ENCODE measurements at places on chromosomes 16 and 17. TPM values are rescaled to one million over a fixed set of nuclear protein-coding genes. Genes with fewer than 3 reads are reported as not detected.

- no peak for DNase-seq
Measured at GRCh38 chr16:48112600-48112999, 43.2 kb downstream of the ABCC12 start.

Gene SPATA22
- not detected for total RNA-seq

GRCh38 chr16:35798885-35799426 is 2339.5 kb downstream of the TP53TG3F start:
- DNase-seq, result no peak

DNA sequence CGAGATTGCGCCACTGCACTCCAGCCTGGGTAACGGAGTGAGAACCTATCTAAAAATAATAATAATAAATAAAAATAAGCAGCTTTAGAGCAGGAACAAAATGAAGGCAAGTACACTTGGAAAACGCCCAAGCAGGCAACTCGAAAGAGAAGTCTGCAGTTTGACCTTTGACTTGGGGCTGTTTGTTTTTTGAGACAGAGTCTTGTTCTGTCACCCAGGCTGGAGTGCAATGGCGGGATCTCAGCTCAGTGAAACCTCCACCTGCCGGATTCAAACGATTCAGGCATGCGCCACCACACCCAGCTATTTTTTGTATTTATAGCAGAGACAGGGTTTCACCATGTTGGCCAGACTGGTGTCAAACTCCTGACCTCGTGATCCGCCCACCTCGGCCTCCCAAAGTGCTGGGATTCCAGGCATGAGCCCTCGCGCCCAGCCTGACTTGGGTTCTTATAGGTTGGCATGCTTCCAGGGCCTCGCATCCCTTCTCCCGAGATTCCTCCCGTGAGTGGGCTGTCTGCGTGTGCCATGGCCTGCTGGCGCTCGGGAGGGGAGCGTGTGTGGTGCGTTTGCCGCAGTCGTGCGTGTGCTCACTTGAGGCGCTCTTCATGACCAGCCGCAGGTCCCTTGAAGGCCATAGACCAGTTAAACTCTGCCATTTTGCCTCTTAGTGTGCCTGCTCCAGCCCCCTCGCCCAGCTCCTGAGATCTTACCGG is 18.4 kb upstream of the UBE2I start:
- DNase-seq, result no peak

Gene DHX40
- total RNA-seq, result 28.5 TPM

Gene PRSS53
- 2.5 TPM for total RNA-seq

Gene TOP2A
- 291 TPM for total RNA-seq

DNA sequence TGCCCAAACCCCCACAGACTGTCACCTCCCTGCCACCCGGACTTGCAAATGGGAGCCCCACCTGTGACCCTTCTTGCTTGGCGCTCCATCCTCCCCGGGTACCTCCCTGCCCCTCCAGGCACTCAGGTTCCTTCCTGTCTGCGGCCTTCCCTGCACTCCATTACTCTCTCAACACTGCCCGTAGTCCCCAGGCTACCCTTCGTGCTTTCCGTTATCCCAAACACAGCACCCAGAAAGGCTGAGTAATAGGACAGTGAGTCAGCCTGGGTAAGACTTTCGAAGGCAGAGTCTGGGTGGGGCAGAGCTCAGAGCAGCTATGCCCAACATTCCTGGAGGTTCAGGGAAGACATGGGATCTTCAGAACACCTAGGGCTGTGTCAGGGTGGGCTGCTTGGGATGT is 16.6 kb upstream of the C16orf74 start:
- no peak for DNase-seq

DNA sequence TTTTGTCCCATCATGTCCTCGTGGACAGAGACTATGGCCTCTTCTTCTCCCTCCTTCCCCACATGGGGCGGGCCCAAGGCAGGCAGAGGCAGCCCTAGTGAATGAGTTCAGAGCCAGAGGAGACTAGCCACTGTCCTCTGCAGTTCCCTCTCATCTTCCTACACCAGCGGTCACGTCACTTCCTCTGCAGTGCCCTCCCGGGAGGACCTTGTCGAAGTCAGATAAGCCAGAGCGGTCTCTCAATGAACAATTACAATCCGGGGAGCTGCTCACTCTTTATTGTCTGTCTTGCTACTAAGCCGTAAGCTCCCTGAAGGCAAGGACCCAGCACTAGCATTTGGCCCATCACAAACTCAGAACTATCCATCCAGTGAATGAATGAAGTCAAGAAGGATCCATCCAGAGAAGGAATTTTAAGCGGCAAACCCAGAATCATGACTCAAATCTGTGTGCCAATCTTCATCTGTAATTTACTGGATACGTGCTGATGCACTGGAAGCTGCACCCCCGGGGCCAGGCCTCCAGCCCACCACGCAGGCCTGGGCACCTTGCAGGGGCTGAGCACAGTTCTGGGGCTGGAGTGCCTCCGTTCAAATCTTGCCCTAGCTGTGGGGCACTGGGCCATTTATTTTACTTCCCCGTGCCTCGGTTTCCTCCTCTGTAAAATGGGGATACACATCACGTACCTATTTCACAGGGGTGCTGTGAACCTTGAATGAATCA is 18.1 kb downstream of the ZNF423 start:
- no peak for DNase-seq

DNA sequence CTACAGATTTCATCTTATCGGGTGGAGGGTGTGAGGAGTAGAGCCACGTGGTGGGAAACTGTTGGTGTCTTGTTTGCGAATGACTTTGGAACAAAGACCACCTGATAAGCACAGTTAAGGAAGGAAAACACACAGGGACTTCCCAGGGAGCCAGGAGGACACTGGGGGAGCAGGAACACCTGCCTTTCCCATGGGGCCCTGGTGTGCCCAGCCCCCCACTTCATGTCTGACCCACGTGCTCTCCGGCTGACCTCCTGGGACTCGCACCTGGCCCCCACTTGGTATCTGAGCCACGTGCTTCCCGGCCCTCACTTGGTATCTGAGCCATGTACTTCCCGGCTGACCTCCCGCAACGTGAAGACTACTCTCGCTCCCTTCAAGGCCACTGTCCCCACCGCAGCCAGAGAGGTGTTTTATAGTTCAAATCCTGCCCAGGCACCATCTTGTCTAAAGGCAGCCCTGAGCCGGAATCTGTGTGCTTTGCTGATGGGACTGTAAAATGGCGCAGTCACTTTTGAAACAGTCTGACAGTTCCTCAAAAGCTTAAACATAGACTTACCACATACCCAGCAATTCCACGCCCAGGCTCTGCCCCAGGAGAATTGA is 5.4 kb upstream of the CSNK1D start:
- no peak for DNase-seq

GRCh38 chr17:48110761-48111160 is 3.2 kb downstream of the SNX11 start:
- no peak for DNase-seq

Gene HBA1
- 2.3 TPM for total RNA-seq

Gene SLC22A31
- 11.1 TPM for total RNA-seq

- no peak for DNase-seq
Measured at GRCh38 chr16:85715169-85716021, 26.6 kb upstream of the GINS2 start.

DNA sequence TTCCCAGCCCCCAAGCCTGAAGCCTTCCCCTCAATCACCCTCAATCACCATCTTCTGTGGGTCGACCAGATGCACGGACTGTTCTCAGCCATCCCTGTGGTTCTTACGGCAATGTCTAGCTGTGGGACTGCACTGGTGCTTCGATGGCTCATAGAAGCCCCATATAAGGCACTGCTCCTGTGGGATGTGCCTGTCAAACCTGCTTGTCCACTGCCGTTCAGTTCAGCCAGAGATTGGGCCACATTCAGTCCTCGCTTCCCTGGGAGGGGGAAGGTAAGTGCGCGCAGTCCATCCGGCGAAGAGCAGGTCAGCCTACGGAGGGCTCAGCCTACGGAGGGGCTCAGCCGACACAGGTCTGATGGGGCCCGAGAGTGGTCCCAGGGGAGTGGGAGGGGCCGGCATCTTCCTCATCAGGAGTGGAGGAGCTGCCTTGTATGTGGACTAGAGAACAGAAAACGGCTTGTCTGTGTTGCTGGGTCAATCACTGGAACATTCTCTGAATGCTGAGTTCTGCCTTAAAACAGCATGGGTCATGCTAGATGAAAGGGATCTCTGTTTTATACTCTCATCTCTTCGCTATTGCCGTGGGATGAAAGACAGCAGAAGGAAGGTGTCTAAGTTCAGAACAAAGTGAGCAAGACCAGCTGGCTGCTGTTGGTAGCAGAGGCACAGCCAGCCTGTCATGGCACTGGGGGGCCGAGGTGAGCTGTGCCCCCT is at the start of gene CARD14:
Gene CARD14 (plus strand): TSS at position 247 of the 717 bp plus-strand sequence. CDS start 11,409 bp downstream, outside the sequence.
- no peak for DNase-seq

DNA sequence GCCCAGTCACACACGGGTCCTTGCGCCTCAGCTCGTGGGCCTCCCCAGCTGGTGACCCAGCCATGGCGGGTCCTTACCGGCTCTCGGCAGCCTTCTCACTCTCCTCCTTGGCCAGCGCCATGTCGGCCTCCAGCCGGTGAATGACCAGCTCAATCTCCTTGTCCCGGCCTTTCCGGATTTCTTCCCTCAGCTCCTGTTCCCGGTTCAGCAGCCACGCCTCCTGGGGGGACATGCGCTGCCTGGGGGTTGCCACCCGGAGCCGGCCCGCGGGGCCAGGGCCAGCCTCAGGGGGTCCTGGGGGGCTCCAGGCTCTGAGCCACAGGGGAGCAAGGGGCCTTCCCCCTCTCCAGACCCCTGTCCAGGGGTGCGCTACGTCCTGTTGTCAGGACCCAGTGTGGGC is 25.1 kb upstream of the AATK start:
- DNase-seq, result no peak

Gene BAIAP2
- 22.8 TPM for total RNA-seq

Gene SLFN5
- 2.6 TPM for total RNA-seq

- DNase-seq, result no peak
Measured at GRCh38 chr17:20281860-20282259, 185.5 kb downstream of the LGALS9B start.

GRCh38 chr17:57090560-57091185 is 5.6 kb downstream of the AKAP1 start:
- DNase-seq, result no peak

Gene SLC5A2
- 1.1 TPM for total RNA-seq

GRCh38 chr17:82561429-82562035 is 42.0 kb downstream of the FOXK2 start:
- no peak for DNase-seq

- no peak for DNase-seq
Measured at GRCh38 chr17:5405400-5405799, 14.1 kb downstream of the NUP88 start.

DNA sequence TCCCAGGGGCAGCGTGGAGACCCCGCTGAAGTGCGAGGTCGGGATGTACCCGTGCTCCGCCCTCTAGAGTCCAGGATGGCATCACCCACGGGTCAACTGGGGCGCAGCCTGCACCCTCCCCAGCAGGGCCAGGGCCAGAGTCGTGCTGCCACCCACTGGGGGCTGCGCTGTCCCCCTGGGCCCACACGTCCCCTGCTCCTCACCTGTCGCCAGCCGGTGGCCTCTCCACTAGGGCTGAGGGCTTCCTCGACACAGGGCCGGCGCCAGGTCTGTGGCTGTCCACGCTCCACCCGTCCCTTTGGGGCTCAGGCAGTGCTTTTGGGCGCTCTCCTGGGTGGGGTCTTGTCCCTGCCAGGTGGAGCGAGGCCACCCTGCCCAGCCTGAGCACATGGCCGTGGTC is 11.6 kb upstream of the PRR35 start:
- DNase-seq, result no peak

Gene CALB2
- 2.7 TPM for total RNA-seq

GRCh38 chr17:80101946-80102663 is 724 bp downstream of the GAA start:
- no peak for DNase-seq

DNA sequence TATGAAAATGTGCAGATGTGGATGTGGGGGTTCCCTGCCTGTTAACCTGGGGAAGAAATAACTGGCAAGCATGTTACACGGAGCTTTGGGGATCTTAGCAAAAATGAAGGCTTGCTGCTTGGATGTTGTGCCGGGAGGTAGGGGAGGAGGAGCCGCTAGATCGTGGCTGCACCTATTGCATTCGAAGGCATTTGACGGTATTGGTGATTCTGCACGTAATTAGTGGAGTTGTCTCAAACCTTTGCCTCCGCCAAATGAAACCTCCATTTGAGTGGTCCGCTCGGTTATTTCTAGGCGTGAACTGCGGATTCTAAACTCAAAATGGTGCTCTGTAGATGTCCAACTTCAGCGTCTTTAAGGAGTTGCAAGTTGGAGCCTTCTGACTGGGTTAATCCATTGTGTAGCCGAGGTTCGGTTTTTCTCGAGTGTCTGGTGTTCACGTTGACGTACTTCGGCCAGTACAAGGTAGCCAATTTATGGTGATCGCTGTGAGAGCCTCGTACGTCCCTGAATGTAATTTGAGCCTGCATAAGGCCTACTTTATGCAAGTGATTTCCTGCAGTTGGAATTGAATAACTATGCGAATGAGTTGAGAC is 1.5 kb downstream of the TNRC6C start:
- no peak for DNase-seq

DNA sequence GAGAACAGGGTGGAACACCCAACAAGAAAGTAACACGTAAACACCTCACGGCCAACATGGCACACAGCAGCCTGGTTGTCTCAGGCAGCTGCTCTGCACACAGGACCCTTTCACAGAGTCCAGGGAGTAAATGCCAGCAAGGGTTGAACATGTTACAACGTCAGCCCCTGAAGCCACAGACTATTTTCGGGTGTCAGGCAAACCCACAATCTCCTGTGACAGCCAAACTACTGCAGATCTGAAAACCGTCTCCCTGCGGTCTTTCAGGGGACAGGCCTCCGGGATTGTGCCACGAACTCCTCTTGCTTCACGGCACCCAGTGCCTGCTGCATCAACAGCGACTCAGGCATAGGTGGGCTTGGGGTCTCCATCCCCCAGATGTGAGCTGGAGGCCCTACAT is 127.7 kb downstream of the XYLT1 start:
- DNase-seq, result no peak

DNA sequence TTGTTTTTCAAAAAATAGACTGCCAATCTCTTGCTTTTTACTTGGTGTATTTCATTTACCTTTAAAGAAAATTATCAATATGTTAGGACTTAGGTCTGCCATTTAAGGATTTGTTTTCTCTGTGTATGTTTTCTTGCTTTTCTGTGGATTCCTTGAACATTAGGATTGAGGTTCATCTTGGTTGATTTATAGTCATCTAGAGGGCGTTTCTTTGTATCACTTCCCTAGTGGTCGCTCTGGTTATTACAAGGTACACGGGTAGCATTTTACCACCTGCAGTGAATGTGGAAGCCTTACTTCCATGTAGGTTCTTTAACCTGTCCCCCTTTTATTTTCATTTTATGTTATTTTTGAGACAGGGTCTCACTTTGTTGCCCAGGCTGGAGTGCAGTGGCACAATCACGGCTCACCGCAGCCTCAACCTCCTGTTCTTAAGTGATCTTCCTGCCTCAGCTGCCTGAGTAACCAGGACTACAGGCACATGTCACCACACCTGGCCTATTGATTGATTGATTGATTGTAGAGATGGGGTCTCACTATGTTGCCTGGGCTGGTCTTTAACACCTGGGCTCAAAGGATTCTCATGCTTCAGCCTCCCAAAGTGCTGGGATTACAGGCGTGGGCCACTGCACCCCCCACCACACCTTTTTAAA is 35.2 kb upstream of the CBX4 start:
- DNase-seq, result no peak

- DNase-seq, result no peak
Measured at GRCh38 chr17:64599187-64599676, 62.9 kb downstream of the SMURF2 start.

Gene APOH
- total RNA-seq, result not detected

Gene ADAMTS18
- 0.19 TPM for total RNA-seq
